ENCODE measurements at places on chromosomes 5 and 9.

- DNase-seq = no peak
These were observed 1173.4 kb upstream of the ACO1 start for GRCh38 chr9:31210978-31211570.

DNA sequence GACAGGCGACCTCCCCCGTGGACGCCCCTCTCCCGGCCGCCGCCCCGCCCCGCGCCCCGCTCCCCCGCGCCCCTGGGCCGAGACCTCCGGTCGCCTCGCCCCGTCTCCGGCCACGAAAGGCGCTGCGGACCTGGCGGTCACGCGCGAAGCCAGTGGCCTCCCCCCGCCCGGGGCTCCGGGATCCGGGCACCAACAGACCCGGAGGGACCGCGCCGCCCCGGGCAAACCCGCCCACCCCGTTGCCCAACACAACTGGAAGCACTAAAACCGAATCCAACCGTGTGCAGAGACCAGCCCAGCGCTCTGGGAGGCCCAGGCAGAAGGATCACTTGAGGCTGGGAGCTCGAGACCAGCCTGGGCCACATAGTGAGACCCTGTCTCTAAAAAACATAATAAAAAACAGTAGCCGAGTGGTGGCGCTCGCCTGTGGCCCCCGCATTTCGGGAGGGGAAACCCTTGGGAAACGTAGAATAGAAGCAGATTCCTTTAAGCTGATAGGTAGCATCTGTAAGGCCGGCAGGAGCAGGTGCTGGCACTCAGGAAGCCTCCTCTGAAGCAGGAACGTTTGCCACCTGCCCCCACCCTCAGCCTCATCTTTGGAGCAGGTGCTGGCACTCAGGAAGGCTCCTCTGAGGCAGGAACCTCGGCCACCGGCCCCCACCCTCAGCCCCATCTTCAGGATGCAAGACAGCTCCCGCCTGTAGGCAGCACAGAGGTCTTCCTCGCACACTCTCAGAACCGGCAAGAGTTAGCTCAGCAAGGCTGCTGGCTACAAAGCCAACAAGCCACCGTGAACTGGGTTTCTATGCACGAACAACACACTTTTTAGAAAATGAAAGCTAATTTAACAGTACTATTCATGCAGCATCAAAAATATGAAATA lies 4.6 kb upstream of the SLC9A3 start:
- DNase-seq = no peak

- no peak for DNase-seq
These were observed 3.0 kb downstream of the HNRNPAB start for GRCh38 chr5:178207183-178207916.

DNA sequence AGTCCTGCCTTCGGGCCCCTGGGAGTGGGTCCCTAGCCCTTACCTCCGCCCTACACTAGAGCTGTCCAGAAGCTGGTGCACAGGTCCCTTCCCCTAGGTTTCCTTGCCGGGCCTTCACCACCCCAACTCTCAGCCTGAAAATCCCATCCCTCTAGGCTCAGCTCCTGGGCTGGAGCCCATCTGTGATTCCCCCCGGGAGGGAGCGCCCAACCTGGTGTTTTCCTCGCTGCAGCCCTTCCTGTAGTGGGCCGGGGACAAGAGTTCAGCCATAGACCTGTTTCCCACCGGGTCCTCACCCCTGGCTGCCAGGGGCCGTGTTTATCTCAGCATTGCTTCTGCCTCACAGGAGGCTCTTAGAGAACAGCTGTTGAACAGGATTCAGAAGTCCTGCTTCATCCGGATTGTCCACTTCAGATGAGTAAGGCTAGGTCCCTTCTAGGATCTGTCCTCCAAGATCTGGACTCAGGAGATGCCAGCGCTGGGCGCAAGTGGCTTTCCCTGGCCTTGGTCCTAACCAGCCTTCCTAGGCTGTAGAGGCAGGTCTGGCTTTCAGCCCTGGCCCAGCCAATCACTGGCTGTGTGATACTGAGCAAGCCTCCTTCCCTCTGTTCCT lies 965 bp downstream of the GLIPR2 start:
- DNase-seq = no peak

DNA sequence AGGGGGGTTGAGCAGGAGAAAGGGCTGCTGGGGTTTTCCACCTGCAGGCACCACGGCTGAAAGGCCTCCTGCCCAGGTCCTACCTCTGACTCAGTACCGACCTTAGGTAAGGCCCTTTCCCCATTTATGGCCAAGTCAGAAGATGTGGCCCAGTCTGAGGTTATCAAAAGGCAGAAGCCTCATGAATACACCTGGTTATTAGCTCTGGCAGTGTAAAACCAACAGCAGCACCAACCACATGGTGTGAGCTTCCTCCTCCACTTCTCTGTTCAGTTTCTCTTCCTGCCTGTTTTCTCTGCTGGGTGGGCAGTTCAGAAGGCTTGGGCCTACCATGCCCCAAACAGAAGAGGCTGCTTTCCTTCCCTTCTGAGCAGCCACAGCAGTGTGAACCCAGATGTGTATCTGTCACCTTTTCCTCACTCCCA lies 86.9 kb downstream of the UGCG start:
- DNase-seq = no peak

GRCh38 chr9:133714606-133715294 lies 23.4 kb downstream of the SARDH start:
- DNase-seq = no peak

DNA sequence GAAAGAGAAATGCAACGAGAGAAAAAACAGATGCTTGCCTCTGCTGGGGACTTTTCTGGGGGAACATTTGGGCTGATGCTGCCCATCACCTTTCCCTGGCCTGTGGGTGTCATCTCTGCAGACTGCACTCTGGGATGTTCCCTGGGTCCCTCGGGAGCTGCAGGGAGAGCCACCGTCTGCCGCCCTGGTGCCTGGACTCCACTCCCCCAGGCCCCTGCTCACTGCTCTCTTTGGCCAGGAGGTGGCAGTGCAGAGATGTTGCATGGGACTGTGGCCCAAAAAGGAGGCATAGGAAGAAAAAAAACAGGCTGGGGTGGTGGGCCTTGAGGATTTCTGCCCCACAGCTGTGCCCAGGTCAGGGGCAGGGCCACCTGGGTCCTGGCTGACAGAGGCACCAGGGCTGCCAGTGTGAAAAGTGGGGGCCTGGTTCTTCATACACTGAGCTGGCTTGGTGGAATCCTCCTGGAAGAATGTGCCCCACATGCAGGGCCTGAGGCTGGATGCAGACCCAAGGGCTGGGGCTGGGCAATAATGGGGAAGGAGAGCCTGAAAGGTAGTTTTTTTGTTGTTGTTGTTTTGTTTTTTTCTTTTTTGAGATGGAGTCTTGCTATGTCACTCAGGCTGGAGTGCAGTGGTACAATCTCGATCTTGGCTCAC lies 353.6 kb downstream of the SLIT3 start:
- no peak for DNase-seq

GRCh38 chr9:126989847-126990842 lies 75.6 kb downstream of the RALGPS1 start:
- no peak for DNase-seq

GRCh38 chr5:179132586-179133355 lies 72.6 kb downstream of the ZNF354C start:
- DNase-seq = no peak

DNA sequence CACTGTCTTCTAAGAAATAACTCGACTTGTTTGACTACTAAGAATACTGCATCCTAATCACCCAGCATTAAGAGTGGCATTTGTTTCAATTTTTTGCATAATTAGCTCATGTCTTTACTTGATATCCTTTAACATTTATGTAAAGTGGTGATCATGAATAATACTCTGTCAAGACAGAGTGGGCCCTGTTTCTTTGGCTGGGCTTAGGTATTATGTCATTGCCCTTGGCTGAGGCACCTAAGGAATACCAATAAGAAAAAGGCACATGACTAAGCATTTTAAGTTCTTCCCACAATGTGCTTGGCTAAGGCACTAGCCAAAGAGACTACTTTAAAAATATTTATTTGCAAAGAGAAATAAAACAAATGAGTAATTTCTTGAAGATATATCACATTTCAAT lies 308.1 kb downstream of the CTNND2 start:
- no peak for DNase-seq

- no peak for DNase-seq
These were observed 5.3 kb downstream of the IL9 start for GRCh38 chr5:135890296-135890695.

- no peak for DNase-seq
These were observed 3.2 kb upstream of the IRF1 start for GRCh38 chr5:132493821-132494220.

- no peak for DNase-seq
These were observed 242.7 kb downstream of the SYK start for GRCh38 chr9:91044354-91044753.

DNA sequence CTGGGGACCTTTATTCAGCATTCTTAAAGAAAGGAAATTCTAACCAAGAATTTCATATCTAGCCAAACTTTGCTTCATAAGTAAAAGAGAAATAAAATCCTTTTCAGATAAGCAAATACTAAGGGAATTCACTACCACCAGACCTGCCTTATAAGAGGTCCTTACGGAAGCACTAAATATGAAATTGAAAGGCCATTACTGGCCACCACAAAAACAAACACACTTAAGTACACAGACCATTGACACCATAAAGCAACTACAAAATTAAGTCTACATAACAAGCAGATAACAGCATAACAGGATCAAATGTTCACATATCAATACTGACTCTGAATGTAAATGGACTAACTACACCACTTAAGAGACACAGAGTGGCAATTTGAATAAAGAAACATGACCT lies 361.4 kb upstream of the POU5F2 start:
- DNase-seq = no peak

GRCh38 chr9:137967280-137967953 lies 89.8 kb downstream of the CACNA1B start:
- no peak for DNase-seq

DNA sequence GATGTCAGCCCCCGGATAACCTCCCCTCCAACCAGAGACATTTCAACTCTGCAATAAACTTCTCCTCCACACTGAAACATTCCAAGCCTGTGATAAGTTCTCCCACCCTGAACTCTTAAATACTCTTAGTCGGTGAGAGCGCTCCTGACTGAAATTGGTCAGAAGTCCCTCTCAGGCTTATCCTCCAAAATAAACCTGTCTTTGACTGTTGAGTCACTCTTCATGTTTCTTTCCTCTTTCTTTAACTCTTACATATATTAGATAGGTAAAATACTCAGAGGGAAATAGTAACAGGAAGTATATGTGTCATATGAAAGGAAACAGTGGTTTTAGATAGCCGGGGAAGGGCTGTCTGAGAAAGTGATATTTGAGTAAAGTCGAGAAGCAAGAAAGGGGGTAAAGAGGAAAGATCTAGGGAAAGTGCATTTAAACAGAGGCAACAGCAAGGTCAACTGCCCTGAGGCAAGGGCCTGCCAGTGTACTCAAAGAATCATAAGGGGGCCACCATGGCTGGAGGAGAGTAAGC lies 11.0 kb upstream of the FAM81B start:
- DNase-seq = no peak

GRCh38 chr9:9212963-9213362 lies 1399.8 kb downstream of the PTPRD start:
- no peak for DNase-seq

DNA sequence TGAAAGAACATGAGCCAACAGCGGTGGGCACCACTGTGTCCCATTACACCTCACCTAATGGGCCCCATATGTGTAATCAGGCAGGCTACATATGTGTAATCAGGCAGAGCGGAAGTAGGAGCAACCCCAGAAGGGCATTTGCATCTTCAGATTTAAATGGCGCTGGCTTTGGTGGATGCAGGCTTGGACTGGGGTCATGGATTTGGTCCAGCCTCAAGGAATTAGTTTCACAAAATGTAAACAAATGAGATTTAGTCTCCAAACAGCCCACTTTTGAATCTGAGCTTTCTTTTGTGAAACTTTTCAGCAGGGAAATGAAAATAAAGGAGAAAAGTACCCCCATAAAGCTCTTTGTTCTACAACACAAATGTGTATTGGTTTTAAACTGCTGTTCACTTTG lies 161.3 kb downstream of the LPAR1 start:
- DNase-seq = no peak

GRCh38 chr5:168531987-168532864 lies 3.1 kb downstream of the FBLL1 start:
- DNase-seq = no peak
